Sigmoid colon (tissue), 7 donors: ENCODE measurements at places on chromosomes 11 and 22. TPM values are rescaled to one million over a fixed set of nuclear protein-coding genes. Genes with fewer than 3 reads are reported as not detected.

Gene RNH1
- 210 TPM for total RNA-seq

Gene MS4A15
- total RNA-seq, result not detected

Gene FHIP1B
- 50.4 TPM for total RNA-seq

Gene TRIM6
- total RNA-seq, result 4.6 TPM

Gene CELSR1
- total RNA-seq, result 0.82 TPM

Gene JAM3
- 69.4 TPM for total RNA-seq

Gene OR4D5
- total RNA-seq, result not detected

Gene VWCE
- 0.54 TPM for total RNA-seq

Gene CRY2
- total RNA-seq, result 44.1 TPM

Gene PIWIL4
- 5.0 TPM for total RNA-seq

Gene OR8A1
- not detected for total RNA-seq

Gene HEPN1
- not detected for total RNA-seq

Gene ROM1
- total RNA-seq, result 13.0 TPM

Gene FRMD8
- total RNA-seq, result 17.1 TPM

Gene TLCD5
- 4.6 TPM for total RNA-seq

Gene B4GALNT4
- total RNA-seq, result 2.0 TPM

Gene JAML
- 3.3 TPM for total RNA-seq

Gene SREBF2
- 25.2 TPM for total RNA-seq

Gene CD248
- total RNA-seq, result 6.1 TPM

Gene TECTA
- total RNA-seq, result 0.82 TPM

Gene EHBP1L1
- total RNA-seq, result 366 TPM
